CD4-positive, CD25-positive, alpha-beta regulatory T cell (primary cell): ENCODE measurements at places on chromosomes 5 and 9.
A peak's percentile ranks its signal among the peaks of the same experiment; 100 is the strongest.

GRCh38 chr9:94096819-94097577 is 12.7 kb downstream of the PTPDC1 start:
- no peaks in the 10 kb centered on the region for H3K4me1 ChIP-seq
- no peaks in the 10 kb centered on the region for H3K36me3 ChIP-seq
- no peaks in the 10 kb centered on the region for H3K27me3 ChIP-seq
- no peak overlapping the region for H3K4me3 ChIP-seq
- no peak overlapping the region for H3K27ac ChIP-seq
- DNase-seq, result no peak

DNA sequence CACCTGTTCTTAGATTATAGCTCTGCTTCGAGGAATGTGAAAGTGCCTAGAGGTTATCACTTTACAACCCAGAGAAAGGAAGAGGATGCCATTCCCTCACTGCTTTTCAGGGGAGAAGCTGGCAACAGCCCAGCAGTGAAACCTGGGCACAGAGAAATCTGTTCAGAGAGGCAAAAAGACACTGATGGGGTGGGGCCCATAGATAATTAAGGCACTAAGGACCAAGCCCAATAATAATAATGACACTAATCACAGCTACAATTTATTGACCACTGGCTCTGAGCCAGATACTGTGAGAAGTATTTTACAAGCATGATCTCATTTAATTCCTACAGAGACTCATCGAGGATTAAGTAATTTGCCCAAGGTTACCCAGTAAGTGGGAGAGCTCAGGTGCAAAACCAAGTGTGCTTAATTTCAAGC is 168.3 kb downstream of the PIK3R1 start:
- DNase-seq, result no peak
- H3K36me3 ChIP-seq, result no peaks in the 10 kb centered on the region
- H3K27me3 ChIP-seq, result peaks cover 2% of the 10 kb centered on the region
- no peaks in the 10 kb centered on the region for H3K4me1 ChIP-seq
- H3K4me3 ChIP-seq, result no peak overlapping the region
- no peak overlapping the region for H3K27ac ChIP-seq

- no peaks in the 10 kb centered on the region for H3K27me3 ChIP-seq
- H3K36me3 ChIP-seq, result no peaks in the 10 kb centered on the region
- H3K27ac ChIP-seq, result no peak overlapping the region
- H3K4me1 ChIP-seq, result no peaks in the 10 kb centered on the region
- no peak for DNase-seq
Observed at GRCh38 chr9:107938801-107939386, 449.3 kb upstream of the KLF4 start.

DNA sequence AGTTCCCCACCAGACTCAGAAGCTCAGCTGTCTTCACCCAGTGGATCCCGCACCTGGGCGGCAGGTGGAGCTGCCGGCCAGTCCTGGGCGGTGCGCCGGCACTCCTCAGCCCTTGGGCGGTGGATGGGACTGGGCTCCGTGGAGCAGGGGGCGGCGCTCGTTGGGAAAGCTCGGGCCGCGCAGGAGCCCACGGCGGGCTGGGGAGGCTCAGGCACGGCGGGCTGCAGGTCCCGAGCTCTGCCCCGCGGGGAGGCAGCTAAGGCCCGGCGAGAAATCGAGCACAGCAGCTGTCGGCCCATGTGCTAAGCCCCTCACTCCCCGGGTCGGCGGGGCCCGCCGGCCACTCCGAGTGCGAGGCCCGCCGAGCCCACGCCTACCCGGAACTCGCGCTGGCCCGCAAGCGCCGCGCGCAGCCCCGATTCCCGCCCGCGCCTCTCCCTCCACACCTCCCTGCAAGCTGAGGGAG is 560.0 kb downstream of the BRINP1 start:
- H3K4me1 ChIP-seq, result no peaks in the 10 kb centered on the region
- H3K4me3 ChIP-seq, result no peak overlapping the region
- H3K27me3 ChIP-seq, result no peaks in the 10 kb centered on the region
- no peak overlapping the region for H3K27ac ChIP-seq
- H3K36me3 ChIP-seq, result no peaks in the 10 kb centered on the region
- DNase-seq, result no peak

- no peak for DNase-seq
- no peak overlapping the region for H3K27ac ChIP-seq
- H3K27me3 ChIP-seq, result no peaks in the 10 kb centered on the region
- peaks cover 9% of the 10 kb centered on the region for H3K36me3 ChIP-seq
Observed at GRCh38 chr9:100229561-100229960, 123.2 kb downstream of the TEX10 start.

GRCh38 chr9:114351932-114352331 is 22.3 kb downstream of the ORM2 start:
- H3K36me3 ChIP-seq, result peaks cover 87% of the 10 kb centered on the region
- H3K27ac ChIP-seq, result no peak overlapping the region
- no peaks in the 10 kb centered on the region for H3K27me3 ChIP-seq
- no peak for DNase-seq

DNA sequence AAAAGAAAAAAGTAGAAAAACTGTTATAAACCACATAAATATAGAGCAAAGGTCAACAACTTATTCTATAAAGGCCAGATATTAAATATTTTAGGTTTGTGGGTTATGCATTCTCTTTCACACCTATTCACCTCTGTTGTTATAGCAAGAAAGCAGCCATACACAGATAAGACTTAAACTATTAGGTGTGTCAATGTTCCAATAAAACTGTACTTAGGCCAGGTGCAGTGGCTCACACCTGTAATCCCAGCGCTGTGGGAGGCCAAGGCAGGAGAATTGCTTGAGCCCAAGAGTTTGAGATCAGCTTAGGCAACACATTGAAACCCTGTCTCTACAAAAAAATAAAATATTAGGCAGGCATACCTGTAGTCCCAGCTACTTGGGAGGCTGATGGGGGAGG is 314.7 kb downstream of the BNC2 start:
- no peak for DNase-seq
- no peaks in the 10 kb centered on the region for H3K36me3 ChIP-seq

DNA sequence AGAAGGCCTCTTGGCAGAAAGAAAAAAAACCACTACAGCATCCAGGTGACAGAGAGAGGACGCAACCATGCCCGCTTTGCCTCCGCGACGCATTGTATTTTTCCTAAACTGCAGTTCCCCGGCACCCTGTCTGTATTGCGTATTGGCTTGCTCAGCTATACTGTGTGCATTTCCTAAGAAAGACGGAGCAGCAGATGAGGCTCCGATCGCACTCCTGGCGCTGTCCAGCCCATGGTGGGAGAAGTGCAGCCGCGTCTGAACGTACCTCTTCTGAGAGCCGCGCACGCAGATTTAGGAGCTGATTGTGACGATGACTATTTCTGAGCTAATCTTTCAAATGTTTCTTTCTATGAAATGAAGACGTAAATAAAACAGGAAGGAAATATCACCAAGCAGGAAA is 366.5 kb downstream of the IRX1 start:
- H3K27ac ChIP-seq, result no peak overlapping the region
- no peak for DNase-seq
- H3K27me3 ChIP-seq, result no peaks in the 10 kb centered on the region
- no peak overlapping the region for H3K4me3 ChIP-seq
- no peaks in the 10 kb centered on the region for H3K36me3 ChIP-seq

DNA sequence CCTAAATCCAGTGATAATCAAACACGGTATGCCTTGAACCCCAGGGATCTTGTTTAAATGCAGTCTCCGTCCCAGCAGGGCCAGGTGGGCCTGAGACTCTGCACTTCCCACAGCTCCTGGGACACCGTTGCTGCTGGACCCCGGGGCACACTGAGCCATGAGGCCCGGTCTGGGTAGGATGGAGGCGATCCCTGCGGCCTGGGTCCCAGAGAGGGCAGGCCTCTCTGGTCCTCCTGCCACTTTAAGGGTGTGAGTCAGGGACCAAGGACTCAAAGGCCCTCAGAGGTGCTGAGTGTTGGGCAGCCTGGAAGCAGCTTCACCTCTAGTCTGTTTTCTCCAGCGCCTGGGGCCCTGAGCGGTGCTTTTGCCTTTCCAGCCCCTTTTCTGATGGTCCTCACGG is 34.1 kb upstream of the SLC9A3 start:
- no peaks in the 10 kb centered on the region for H3K4me1 ChIP-seq
- DNase-seq, result no peak
- H3K27ac ChIP-seq, result no peak overlapping the region
- H3K36me3 ChIP-seq, result no peaks in the 10 kb centered on the region

DNA sequence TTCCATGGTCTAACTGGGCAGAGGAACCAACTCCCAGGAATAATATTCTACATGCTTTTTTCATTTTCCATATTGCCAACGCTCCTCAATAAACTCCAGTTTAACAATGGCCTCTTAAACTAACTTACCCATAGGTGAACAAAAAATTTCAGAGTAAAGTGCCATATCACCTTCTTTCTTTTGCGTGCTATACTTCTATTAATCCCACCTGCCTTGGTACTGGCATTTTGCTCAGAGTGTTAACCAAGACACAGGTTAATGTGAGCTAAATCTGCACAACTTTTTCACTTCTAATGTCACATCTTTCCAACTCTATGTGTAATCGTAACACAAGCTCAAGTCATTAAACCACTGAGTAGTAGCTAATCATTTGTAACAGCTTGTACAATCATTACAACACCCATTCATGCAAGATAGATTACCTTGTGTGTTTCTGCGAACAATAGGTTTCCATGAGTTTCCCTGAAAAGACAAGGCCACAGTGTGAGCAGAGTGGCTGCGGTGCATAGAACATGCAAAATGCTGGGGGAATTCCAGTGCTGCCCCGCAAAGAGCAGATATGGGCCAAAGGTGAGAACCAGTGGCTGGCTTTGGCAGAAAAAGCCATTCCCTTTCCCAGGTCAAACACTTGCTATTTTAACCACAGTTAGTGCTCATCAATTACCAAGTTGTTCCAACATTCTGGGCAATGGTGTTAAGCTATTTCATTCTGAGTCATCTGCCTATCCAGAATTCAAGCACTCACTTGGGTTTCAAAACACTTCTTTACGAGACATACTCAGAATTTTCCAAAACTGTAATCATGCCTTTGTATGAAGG is 42.8 kb downstream of the TIMD4 start:
- H3K4me1 ChIP-seq, result peaks cover 10% of the 10 kb centered on the region
- H3K27ac ChIP-seq, result no peak overlapping the region
- DNase-seq, result peak; percentile 16
- H3K4me3 ChIP-seq, result no peak overlapping the region

DNA sequence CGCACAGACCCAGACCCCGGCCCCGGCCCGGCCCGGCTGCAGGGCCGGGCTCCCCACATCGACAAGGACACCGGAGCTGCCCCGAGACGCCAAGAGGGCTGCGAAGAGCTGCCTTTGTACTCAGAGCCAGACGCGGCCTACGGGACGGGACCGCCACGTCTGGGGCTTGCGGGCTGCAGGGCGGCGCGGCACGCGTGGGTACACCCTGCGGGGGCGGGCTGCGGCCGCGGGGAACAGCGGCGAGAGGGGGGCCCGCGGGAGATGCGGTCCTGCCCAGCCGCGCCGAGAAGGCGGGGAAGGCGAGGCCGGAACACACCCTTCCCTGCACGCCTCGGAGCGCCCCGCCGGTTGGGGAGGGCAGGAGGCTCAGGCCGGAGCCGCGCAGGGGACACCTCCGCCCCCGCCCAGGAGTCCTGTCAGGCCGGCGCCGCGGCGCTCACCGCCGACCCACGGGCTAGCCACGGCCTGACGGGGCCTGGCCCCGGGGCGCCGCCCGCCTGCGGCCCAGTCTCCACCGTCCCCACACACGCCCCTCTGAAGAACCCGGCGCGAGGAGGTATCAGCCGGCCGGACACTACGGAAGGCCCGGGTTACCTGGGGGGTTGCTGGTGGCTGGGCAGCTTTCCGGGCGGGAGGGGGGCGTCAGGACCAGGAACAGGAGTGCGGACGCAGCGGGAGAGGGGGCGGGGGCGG is 478 bp downstream of the RAB14 start:
- peak overlapping the region; percentile 93 for H3K27ac ChIP-seq
- H3K27me3 ChIP-seq, result no peaks in the 10 kb centered on the region
- peak; percentile 50 for DNase-seq
- H3K4me1 ChIP-seq, result peaks cover 50% of the 10 kb centered on the region

GRCh38 chr5:28310696-28311095 is 1272.3 kb upstream of the CDH9 start:
- H3K4me3 ChIP-seq, result no peak overlapping the region
- H3K4me1 ChIP-seq, result no peaks in the 10 kb centered on the region
- H3K27me3 ChIP-seq, result no peaks in the 10 kb centered on the region
- no peak overlapping the region for H3K27ac ChIP-seq
- no peak for DNase-seq

- H3K27me3 ChIP-seq, result peaks cover 18% of the 10 kb centered on the region
- H3K36me3 ChIP-seq, result no peaks in the 10 kb centered on the region
- H3K27ac ChIP-seq, result no peak overlapping the region
- H3K4me1 ChIP-seq, result no peaks in the 10 kb centered on the region
- no peak for DNase-seq
- H3K4me3 ChIP-seq, result no peak overlapping the region
Observed at GRCh38 chr9:106859957-106860720, 2.8 kb upstream of the ZNF462 start.

GRCh38 chr5:79297661-79298060 is 61.7 kb downstream of the JMY start:
- no peaks in the 10 kb centered on the region for H3K27me3 ChIP-seq
- no peaks in the 10 kb centered on the region for H3K4me1 ChIP-seq
- H3K27ac ChIP-seq, result no peak overlapping the region

DNA sequence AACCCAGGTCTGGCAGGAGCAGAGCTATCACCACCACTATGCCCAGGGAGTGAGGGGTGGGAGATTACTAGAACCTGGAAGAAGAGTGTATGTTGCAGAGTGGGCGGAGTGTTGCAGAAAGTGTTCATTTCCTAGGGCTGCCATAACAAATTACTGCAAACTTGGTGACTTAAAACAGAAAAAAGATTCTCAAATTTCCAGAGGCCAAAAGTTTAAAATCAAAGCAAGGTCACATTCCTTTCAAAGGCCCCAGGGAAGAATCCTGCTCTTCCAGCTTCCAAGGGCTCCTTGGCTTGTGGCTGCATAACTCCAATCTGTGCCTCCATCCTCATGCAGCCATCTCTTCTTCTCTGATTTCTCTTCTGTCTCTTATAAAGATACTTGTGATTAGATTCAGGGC is 30.6 kb upstream of the SPINK4 start:
- H3K4me1 ChIP-seq, result no peaks in the 10 kb centered on the region
- H3K27ac ChIP-seq, result no peak overlapping the region
- H3K4me3 ChIP-seq, result no peak overlapping the region
- DNase-seq, result no peak
- no peaks in the 10 kb centered on the region for H3K27me3 ChIP-seq
- no peaks in the 10 kb centered on the region for H3K36me3 ChIP-seq

DNA sequence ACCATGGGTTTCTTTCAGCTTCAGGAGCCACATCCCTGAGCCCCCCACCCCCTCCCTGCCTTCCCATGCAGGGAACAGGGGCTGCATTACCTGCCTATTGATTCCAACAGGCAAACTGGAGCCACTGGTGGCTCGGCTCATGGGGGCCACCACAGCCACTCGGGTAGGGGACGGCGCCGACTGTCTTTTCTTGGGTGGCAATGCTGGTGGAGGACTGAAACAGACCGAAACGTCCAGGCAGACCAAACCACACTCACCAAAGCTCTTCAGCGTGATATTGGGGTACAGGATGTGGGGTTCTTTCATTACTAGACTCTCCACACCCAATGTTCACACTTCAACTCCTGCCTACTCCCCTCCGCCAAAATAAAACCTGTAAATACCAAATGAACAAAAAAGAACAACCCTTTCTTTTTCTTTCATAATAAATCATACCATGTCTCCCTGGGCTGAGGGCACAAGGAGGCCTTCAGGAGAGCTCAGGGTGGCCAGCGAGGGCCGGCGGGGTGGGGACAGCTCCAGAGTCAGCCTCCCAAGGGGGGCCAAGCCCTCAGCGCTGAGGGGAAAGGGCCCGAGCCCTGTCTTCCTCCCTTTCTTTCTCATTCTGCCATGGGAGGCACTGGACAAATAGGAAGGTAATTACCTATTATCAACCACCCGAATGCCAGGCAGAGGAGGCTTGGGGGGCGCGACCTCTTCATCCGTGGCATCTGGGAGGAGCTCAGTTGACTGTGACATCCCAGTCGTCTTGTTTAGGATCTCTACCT is 83.3 kb downstream of the PRRT1B start:
- H3K36me3 ChIP-seq, result peaks cover 53% of the 10 kb centered on the region
- peak; percentile 20 for DNase-seq
- peak overlapping the region; percentile 72 for H3K27ac ChIP-seq
